Nephron progenitor cell (in vitro differentiated cells): ENCODE measurements at places on chromosomes 12 and 14.

DNA sequence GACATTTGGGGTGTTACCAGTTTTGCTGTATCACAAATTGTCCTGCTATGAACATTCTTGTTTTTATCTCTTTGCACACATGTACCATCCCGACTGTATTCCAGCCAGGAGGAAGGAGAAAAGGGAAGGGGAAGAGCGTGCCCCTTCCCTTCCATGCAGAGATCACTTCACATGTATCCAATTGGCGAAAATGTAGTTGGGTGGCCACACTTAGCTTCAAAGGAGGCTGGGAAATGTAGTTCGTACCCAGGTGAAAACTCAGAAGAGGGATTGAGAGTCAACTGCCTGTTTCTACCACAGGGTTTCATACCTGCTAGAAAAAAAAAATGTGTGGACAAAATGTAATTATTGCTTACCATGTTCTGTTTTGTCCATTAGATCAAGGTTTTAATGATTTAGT, 189.1 kb upstream of the PELI2 start:
- DNase-seq = no peak

DNA sequence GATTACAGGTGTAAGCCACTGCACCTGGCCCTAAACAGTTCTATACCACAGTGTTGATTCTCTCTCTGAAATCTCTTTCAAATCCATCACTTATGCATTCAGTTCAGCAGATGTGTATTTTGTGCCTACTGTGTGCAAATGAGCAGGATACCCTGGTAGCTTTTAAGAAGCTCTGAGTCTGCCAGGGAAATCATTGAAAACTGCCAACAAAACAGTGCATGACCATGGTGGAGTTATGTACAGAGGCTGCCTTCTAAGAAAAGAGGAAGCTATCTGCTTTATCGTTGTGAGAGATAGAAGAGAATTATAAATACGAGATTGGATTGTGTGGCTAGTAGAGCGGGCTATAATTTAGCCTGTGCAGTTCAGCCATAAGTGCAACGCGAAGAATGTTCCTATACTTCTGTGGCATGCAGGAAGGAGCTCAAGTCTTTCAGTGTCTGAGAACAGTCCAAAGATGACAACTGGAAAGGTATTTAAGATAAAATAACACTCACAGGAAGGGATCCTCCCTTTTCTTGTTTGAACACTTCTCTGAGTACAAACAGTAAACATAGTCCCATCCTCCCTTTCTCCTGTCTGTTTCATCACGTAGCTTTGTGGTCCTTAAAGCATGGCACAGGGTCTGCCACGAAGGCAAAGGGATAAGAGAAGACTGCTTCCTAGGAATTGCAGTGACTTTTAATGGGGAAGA, 4.3 kb downstream of the DIP2B start:
- no peak for DNase-seq

GRCh38 chr12:45704968-45705367, 24.5 kb upstream of the ARID2 start:
- no peak for DNase-seq

DNA sequence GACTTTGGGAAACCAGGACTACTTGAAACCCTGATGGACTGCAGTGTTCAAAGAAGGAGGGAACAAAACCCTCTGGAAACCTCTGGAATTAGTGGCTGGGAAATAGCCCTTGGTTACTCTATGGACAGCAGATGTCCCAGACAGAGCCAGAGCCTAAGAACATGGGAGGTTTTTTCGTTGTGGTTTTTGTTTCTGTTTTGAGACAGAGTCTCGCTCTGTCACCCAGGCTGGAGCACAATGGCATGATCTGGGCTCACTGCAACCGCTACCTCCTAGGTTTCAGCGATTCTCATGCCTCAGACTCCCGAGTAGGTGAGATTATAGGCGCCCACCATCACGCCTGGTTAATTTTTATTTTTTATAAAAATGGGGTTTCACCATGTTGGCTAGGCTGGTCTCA, 1378.7 kb downstream of the AACS start:
- DNase-seq = no peak

DNA sequence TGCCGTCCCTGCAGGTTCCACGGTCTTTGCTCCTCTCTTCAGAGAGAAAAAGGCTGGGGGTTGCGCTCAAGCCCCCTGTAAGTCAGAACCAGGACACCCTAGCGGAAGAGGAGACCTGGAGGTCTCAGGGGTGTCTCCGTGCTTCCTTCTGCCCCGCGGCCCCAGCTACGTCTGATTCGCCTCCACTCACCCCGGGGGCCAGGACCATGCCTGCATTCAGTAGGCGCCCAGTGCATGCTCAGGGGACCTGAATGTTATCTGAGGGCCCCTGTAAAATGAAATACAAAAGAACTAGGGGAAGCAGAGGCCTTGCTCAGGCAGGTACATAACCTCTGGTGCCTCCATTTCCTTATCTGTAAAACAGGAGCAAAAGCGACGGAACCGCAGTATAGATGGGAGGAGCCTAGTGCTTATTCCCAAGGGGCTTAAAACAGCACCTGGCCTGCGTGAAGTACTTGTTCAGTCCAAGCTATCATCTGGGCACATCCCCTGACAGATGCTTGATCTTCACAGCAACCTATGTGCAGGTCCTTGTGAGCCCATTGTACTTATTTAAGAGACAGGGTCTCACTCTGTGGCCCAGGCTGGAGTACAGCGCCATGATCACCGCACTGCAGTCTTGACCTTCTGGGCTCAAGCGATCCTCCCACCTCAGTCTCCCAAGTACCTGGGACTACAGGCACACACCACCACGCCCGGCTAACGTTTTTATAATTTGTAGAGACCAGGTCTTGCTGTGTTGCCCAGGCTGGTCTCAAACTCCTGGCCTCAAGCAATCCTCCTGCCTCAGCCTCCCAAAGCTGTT, 110.3 kb upstream of the NCOR2 start:
- no peak for DNase-seq

- DNase-seq = no peak
Observed at GRCh38 chr14:24074625-24075484, 3.5 kb downstream of the CPNE6 start.

DNA sequence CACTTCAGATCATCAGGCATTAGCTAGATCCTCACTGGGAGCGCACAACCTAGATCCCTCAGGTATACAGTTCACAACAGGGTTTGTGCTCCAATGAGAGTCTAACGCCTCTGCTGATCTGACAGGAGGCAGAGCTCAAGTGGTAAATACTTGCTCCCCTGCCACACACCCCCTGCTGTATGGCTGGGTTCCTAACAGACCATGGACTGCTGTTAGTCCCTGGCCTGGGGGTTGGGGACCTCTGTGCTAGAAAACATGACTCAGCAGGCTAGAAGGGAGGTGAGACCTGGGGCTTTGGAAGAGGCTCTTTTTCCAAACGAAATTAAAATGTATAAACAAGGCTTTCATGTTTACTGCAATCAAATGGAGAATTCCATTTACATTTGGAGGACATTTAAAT, 691.1 kb downstream of the FLRT2 start:
- peak; percentile 5 for DNase-seq

DNA sequence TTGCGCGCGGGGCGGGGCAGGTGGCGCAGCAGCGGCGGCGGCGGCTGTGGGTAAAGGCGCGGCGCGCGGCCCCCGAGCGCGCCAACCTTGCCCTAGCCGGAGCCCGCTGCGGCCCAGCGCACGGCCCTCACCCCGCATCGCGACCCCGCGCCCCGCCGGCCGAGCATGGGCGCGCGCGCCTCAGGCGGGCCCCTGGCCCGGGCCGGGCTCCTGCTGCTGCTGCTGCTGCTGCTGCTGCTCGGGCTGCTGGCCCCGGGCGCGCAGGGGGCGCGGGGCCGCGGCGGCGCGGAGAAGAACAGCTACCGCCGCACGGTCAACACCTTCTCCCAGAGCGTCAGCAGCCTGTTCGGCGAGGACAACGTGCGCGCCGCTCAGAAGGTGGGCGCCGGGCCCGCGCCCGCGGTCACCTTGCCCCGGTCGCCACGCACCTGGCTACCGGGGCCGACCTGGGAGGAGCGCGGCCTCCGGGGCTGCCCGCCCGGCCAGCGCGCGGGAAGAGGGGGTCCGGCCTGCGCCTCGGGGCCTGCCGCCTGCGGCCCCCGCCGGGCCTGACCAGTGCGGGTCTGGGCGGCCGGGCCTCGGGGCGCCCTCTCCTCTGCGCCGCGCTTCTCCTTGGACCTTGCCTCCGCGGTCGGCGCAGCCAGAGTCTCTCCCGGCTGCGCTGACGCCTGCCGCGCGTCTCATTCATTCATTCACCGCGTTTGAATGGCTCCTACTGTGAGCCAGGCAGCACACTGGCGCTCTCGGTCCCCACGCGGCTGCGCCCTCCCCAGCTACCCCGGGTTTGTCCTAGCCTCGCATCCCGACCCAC, at the start of gene BRI3BP:
Gene BRI3BP (plus strand): TSS at position 20 of the 811 bp plus-strand sequence. CDS start 146 bp downstream, at position 166.
- peak; percentile 71 for DNase-seq

DNA sequence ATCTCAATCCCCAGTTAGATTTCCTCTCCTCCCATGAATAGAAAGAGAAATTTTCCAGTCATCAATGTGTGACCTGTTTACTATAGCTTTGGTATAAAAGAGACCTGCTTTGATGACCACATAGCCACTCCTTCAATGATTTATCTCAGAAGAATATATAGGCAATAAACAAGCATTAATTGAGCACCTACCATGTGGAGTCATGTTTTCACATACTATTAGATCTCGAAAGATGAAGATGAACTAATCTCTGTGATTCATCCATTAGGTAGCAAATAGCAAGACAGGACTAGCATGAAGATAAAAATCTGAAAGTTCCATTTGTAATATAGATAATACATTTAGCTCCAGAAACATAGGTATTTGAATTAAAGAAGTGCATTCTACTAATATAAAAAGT, 40.5 kb downstream of the SLCO1A2 start:
- no peak for DNase-seq

DNA sequence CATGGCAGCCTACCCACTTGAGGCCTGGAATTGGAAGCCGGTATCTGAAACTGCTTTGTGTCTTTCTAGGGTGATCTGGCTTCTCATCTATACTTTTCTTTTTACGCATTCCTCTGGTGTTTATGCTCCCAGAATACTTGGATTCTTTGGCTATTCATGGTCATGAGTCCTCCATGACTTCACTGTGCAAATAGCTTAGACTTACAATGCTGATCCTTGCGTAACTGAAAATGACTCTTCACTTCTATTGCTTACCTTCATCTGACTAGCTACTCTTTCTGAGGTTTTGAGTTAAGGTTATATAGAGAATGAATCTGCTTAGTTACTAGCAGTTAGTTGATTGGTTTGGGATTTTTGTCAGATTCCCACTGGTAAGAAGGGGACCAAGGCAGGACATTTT, 121.7 kb upstream of the NOVA1 start:
- DNase-seq = no peak

DNA sequence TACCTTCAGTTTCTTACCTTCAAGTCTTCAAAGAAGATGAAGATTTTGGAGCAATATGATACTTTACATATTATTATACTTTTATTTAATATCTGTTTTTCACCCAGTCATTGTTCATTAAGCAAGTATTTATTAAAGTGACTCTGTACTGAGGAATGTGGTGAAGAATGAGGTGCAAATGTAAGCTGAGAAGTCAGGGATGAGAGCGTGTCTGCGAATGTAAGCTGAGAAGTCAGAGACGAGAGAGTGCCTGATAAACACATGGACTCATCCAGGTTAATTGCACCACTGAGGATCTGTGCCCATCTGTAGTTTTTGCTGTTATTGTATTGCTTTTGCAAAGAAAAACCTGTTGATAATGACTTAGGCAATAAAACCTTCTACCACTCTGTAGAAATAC, 211.9 kb upstream of the FAR2 start:
- DNase-seq = no peak

DNA sequence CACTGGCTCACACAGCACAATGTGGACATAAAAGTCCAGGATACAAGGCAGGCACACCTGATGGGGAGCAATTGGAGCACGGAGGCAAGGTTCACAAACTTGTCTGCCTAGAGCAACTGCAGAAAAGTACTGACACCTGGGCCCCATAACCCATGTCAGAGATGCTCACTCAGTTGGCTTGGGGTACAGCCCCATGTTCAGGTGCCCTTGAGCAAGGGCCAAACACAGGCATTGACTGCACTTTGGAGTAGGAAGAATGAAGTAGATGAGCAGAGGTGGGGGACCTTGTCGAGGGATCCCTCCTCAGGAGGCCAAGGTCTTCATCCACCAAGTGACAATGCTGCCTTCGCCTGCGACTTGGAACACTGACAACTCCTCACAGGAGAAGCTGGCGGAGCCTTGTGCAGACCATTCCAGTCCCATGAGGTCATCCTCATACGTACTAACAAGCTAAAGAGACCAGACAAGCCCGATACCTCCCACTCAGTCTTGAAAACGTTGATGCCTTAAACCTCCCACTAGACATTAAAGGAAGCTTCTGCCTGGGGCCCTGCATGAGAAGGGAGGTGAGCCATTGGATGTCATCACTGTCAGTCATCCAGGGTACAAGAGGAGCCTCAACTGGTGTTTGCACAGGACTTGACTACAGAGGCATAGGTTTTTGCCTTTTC, 42.5 kb upstream of the C14orf180 start:
- DNase-seq = no peak

GRCh38 chr14:92572050-92572449, 58.5 kb downstream of the RIN3 start:
- no peak for DNase-seq

GRCh38 chr12:118456741-118457140, 80.4 kb downstream of the SUDS3 start:
- DNase-seq = no peak

GRCh38 chr14:28280997-28281598, 485.5 kb upstream of the FOXG1 start:
- DNase-seq = no peak

GRCh38 chr12:30870491-30871265, 55.9 kb upstream of the TSPAN11 start:
- DNase-seq = no peak

GRCh38 chr12:65462484-65462883, 184.0 kb downstream of the MSRB3 start:
- DNase-seq = peak; percentile 17

- peak; percentile 85 for DNase-seq
Observed at GRCh38 chr12:121536899-121537813, 43.7 kb downstream of the KDM2B start.

DNA sequence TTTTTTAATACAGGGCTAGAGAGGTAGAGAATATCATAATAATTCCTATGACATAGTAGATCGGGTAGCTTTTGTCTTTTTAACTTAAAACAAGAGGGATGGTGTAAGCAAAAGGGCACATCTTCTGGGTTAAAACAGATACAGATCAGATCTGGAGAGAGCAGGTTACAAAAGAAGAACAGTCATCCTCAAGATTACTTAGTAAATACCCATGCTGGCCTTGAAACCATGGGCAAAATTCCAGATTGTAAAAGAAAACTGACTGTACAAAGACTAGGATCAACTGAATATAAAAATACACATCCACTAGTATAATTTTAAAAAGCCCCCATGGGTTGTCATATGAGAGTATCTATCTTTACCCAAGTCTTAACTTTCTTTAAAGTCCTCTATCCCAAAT, 76.7 kb downstream of the MED13L start:
- DNase-seq = no peak

DNA sequence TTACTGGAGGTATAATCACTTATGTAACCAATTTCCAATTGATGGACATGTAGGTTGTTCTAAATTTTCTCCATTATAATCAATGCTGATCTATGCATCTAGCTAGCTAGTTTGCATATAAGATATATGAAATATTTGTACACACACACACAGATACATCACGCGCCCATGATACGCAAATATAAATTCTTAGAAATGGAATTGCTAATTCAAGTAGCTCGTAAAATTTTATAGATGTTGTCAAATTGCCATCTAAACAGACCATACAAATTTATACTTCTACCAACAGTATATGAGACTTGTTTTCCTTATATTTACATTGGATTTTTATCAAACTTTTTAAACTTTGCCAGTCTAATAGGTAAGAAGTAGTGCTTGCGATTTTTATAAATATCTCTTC, 29.1 kb upstream of the TRIM9 start:
- DNase-seq = no peak
